ENCODE measurements at places on chromosomes 2 and 18.

GRCh38 chr2:68565273-68565672 is 78.1 kb upstream of the PROKR1 start:
- DNase-seq, result no peak

DNA sequence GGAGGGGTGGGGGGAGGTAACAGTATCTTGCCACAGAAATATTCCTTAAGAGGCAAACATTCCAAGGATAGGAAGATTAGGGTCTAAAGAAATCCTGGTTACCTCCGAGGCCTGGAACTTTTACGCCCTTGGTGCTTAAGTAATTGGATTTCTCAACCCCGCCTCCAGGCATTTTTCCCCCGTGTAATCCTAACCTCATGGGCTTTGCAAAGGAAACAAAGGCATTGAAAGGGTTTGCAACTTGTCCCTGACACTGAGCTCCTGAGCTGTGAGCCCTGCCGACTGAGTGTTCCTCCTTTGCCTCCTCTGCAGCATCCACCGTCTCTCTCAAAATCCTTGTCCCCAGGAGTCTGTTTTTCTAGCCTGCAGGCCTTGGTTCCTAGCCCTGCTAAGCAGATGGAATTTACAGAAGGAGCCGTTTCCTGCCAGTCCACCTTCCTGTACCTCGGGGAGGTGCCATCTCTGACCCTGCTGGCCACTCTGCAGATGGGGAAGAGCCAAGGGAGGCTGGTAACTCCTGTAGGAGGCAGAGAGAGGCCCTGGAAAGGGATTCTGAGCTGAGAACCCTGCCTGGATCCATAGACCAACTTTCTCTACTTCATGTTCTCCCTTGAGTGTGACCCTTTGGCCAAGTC is 24.2 kb downstream of the TET3 start:
- no peak for DNase-seq

DNA sequence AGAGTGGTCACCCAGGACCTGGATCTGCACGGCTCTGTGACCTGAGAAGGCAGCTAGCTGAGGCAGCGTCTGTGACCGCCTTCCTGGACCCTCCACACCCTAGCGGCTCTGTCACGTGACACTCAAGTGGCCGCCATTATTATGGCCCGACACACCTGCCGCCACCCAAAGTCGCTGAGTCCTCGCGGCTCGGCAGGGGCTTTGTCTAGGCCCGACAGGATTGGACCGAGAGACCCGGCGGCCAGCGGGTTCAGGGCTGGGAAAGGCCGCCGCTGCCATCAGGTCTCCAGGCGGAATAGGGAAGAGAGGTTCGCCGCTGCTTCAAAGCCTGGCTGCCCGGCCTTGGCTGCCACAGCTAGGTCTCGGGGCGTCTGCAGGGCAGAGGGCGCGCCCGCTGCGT is 1162.5 kb upstream of the LRRTM1 start:
- no peak for DNase-seq

- DNase-seq, result peak; percentile 18
Measured at GRCh38 chr2:218465987-218466633, 47.2 kb downstream of the VIL1 start.

DNA sequence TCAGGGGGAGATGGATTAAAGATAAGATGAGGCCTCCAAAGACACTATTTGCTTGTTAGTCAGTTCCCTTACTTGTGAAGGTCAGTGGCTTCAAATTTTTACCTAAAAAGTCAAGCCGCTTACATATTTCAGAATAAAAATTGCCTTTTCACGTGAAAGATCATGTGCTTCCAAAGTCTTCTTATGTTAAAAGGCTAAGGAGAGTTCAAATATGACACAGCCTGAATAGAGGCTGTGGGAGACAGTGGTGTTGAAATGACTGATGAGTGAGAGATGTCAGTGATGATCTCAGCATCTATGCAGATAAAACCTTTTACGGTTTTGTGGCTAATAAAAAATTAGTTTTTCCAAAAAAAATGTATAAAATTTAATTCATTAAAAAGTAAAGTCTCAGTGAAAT is 40.5 kb downstream of the UPP2 start:
- peak; percentile 79 for DNase-seq

DNA sequence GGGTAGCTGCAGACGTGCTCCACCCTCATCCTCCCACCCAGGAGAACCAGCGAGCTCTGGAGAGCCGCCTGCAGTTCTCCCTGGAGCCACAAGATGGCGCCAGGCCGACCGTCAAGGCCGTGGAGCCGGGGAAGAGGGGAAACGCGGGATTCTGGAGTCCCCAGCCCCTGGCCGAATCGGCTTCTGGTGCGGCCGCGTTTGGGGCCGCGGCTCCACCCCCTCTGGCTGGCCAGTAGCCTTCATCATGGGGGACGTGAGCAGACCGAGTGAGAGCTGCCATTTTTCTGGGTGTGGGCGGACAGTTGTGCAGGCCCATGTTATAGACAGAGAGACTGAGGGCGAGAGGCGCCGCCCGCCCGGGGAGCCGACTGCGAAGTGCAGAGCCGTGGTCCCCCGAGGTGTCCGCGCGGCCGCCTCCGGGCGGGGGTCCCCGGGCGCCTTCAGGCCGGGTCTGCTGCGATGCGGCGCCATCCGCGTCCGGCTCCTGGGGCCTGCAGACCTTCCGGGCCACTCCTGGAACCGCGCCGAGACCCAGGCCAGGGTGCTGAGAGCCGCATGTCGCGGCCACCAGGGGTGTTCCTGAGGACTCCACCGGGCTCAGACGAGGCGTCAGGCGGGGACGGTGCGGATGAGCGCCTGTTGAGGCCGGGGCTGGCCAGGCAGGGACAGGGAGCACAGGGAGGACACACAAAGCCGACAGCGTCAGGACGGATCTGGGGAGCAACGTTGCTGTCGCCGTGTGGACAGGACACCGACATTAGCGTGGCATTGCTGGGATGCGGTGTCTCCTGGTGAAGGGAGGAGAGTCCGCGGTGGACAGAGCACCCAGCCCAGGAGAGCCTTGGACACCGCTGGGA is 418.2 kb upstream of the HS6ST1 start:
- peak; percentile 65 for DNase-seq

DNA sequence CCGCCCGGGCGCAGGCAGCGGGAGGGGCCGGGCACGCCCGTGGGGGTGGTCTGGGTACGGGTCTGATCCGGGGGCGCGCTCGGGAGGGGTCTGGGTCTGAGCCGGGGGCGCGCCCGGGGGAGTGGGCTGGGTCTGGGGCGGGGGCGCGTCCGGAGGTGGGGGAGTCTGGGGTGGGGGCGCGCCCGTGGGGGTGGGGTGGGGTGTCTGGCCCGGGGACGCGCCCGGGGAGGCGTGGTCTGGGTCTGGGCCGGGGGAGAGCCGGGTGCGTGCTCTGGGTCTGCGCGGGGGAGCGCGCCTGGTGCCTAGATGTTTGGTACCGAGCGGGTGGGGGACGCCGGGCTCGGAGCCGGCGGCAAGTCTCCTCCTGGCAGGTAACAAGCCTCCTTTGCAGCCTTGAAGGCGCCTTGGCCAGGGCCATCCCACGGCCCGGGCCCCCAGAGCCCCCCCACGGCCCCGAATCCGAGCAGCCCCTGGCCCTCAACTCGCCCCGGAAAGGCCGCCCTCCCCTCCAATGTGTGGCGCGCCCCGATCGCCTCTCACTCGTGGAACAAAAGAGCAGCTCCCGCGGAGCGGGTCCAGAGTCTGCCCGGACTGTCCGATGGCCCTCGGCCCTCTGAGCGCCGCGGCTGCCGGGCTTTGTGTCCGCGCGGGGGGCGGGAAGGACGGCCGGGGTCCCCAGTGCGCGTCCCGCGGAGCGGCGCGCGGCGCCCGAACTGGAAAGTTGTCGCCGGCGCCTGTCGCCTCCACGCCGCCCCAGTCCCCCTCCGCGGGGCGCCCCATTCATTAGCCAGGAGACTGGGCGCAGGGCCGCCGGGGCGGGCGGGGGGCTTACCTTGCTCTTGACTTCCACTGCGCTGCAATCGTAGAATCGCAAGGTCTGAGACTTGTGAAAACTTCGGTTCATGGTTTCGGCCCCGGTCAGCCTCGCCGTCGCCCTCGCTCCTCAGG is 595 bp downstream of the PARD6G start:
- DNase-seq, result no peak

Data from CD14-positive monocyte (primary cell).